Stimulated activated naive B cell treated with anti-CD40 and anti-IgM and Interleukin-4, amounts not matched to agents 10 μg/mL and 1 μg/mL and 100 μg/mL, for 72 hours (primary cell): ENCODE measurements at places on chromosomes 2 and 18.

DNA sequence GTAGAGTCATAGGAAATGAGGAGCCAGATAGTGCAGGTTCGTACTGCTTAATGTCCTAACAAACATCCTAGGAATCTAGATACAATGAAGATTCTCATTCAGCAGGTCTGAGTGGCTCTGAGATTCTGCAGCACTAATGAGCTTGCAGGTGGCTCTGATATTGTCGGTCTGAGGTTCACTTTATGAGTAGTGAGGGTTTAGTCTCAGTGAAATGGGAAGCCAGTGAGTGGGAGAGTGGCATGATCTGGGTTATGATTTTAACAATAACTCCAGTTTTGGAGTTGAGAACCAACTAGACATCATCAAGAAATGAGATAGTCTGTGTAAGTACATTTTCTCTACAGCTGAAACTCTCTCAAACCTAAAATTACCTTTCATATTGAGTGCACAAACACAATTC is 166.8 kb upstream of the SP5 start:
- no peak for DNase-seq

DNA sequence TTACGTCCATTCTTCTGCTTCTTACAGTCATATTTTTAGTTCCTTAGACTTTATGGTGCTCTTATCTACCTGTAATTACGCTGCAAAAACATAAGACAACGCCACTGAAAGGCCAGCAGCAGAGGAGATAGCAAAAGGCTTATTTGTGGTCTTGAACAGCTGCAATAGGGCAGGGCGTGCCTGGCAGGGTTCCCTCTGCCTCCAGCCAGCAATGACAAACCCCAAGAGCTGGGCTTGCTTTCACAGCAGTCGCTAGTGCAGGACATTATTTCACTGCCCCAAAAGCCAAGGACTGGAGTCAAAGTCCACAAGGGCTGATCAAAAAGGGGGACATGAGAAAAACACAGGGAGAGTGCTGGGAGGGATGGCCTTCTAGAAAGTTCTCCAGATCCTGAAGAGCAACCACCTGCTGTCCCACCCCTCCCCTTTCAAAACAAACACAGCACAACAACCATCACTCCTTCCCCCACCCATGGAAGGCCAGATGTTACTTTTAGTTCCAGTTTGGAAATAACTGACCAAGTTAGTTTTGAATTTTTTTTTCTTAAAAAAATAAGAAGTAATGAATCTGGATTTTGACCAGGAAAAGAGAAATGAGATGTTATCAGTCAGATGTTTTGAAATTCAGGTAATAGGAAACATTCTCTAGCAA is 127.8 kb downstream of the RBMS1 start:
- no peak for DNase-seq

- no peak for DNase-seq
Measured at GRCh38 chr2:10383960-10384734, 64.0 kb downstream of the ODC1 start.

- no peak for DNase-seq
Measured at GRCh38 chr2:176650104-176650837, 381.0 kb downstream of the MTX2 start.

DNA sequence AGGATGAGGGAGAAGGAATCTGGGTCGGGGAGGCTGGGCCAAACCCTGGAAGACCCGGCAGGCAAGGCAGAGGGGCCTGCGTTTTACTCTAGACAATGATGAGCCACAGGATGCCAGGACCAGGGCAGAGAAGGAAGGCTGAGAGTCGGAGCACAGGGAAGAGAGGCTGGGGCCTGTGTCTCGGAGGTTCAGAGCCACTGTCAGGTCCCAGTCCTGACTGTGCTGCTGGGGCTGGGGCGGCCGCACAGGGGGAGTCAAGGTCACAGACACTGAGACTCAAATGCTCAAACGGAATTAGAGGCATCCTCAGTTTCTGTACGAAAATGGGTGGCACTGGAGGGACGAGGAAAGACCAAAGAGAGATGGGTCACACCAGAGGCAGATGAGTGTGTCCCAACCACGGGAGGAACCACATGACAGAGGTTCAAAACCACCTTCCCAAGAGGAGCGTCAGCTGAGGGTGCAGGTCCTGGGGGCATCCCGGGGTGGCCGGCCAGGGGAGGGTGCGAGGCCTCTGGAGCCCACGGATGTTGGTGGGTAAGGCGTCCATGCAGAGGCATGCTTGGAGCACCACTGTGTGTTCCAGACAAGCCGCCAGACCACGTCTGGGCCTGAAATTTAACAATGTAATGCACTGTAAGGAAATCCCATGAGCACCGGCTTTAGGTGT is 14.7 kb downstream of the HDAC4 start:
- DNase-seq = no peak

DNA sequence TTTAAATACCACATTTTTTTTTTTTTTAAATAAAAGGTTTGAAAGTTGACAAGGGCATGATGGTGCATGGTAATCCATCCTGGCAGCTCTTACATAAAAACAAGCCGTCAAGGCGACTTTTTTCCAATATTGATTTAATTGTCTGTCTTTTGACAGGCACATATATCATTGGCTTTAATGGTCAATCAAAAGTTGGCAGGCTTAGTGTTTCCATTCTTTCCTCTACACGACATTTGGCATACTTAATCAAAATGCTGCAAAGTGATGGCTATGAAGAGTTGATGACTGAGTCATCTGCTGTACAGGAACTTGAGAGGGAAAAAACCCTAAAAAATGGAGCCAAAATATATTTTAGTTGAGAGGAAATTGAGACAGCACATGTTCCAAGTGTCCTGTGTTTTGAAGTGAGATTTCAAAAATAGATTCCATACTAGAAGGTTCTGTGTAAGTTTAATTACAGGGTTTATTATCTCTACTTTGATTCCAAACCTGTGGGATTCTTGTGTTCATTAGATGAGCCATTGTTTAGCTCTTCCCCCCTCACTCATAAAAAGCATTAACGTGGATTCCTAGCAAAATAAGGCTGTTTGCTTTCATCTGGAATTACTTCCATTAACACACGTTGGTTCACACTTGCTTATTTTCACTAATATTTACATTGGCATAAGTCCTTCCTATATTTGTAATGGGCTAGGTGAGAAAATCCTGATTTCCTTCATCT is 3.2 kb downstream of the TSHZ1 start:
- DNase-seq = no peak
